CD4-positive, alpha-beta T cell treated with Interleukin-15 for 4 hours (primary cell): ENCODE measurements at places on chromosomes 2 and 18.

DNA sequence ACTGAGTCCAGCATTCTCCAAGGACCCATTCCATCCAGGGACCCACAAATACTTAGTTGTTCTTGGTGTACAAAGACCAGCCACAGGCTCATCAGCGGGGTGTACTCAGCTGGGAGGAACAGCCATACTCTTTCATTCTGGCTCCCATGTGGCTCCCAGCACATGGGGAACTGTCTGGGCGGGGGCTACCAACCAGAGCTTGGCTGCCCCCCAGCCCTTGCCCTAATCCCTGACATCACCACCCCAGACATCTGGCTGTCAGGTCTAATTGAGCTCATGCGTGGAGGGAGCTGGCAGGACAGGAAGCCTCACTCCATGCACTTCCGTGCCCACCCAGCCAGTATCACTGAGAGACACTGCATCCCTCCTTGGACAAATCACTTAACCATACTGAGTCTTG lies 283.6 kb downstream of the DYSF start:
- no peak for DNase-seq

- no peak for DNase-seq
These were observed 105.7 kb upstream of the ERBB4 start for GRCh38 chr2:212644195-212644837.

DNA sequence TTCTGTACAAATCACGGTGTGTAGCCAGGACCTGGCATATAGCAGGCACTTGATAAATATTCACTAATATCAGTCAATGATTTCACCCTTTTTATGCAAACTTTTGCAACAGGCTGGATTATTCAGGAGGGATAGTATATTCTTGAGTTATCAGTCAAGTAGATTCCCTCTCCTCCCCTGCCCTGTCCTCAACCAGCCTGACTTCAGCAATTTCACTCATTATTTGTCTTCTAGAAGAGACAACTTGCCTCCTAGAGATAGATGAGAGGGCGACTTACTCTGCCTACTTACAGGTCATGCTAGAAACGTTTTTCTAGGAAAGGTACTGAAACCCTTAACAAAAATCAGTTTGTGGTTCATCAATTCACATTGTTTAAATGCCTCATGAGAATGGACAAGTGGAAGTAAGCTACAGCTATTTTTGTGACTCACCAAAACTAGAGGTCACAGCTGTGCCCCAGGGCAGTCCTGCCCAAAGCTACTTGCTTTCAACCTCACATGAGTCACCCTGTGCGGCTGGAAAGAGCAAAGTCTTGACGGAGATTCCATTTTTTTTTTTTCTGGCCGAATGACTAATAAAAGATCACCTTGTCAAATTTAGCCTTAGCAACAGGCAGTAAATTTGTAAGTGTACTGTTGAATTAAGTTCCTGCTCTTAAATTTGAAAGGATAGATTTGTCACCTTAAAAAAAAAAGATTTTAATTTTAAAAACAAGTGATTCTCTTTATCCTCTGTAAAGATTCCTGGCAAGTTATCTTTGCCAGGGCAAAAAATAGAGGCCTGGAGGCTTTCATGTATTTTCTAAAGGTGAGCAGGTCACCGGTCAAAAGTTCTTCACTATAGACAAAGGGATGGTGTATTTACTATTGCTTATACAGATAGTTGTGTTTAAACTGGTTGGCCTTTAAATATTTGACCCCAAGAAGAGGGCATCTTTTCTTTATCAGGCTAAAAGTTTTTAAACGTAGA lies 109.0 kb upstream of the SLC35G4 start:
- no peak for DNase-seq

DNA sequence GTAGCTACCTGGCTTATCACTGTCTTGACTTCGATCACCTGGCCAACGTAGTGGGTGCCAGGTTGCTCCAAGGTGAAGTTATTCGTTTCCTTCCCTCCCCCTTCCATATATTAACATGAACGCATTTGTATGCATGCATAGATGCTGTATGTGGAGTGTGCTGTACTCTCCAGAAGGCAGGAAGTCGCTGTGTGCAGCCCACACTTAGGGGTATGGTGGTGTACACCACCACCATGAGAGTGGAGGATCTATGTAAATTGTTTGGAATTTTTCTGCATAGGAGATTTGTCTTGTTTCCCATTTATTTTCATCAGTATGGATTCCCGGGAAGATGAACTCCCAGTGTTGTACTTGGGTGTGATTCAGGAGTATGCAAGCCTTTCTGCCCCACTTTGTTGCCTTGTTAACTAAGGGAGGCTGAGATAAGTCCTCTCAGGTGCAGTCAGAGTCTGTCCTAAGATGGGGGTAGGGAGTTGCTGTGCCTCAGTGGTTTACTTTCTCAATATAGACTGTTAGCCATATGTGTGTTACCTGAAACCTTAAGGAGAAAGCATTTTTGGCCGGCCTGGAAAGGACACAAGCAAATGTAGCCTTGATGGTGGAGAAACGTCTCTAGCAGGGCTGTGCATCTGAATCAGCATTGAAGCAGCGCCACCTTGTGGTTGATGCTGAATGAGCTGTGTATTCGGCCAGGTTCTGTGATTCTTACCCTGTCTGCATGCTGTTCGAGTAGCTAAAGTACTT lies 149.8 kb downstream of the TANC1 start:
- peak; percentile 74 for DNase-seq

- no peak for DNase-seq
These were observed 12.0 kb upstream of the IAH1 start for GRCh38 chr2:9462313-9462712.

GRCh38 chr2:43980902-43981301 lies 14.9 kb downstream of the LRPPRC start:
- no peak for DNase-seq

- no peak for DNase-seq
These were observed 38.5 kb upstream of the RND3 start for GRCh38 chr2:150526006-150526405.

GRCh38 chr2:10128420-10128819 lies 5.9 kb downstream of the RRM2 start:
- DNase-seq: no peak

- no peak for DNase-seq
These were observed at the start of gene PTH2R for GRCh38 chr2:208406474-208407451. Gene PTH2R, plus strand, starts transcription at chr2:208406792. Its CDS starts 252 bp downstream, at chr2:208407044.

DNA sequence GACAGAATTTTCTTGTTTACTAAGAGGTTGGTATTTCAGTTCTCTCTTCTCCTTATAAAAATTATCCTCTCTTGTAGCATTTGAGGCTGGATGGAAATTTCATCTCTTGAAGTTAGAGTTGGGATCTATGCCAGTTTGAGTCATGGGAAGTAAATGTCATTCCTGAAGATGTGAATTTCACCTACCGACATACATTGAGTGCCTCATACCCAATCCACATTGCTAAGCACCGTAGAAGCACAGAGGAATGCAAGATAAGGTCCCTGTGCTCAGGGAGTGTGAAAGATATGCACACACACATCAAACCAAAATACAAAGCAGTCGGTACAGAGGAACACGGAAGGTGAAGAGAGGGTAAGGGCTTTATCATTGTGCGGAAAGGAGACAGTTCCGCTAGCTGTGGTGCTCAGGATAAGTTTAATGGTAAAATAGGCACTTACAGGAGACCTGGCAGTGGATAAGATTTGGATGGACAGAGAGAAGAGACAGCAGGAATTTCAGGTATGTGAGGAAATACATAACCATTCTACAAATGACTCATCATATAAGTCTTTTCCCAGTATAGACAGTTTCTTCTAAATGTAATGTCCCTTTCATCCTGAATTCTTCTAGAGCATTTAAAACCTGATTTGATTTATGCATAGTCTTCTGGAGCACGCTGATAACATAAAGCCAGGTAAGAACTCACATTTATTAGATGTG lies 205.3 kb upstream of the ST6GAL2 start:
- DNase-seq: no peak

DNA sequence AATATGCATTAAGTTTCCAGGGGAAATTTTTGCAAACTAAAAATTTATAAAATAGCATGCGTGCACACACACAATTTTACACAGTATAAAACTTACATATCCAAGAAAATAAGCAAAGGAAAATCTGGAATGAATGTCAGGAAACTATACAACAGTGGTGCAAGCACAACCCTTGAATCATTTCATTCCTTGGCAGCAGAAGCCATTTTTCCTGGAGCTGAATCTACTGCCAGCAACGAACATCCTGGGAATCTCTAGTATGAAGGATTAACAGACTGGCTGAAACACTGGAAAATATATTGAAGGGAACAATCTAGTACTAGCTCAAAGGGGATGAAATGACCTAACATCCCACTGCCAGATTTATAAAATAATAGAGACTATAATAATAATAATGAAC lies 235.3 kb downstream of the DYM start:
- DNase-seq: no peak

- no peak for DNase-seq
These were observed 8.4 kb upstream of the CABYR start for GRCh38 chr18:24130494-24130893.

GRCh38 chr2:173196080-173196479 lies 120.4 kb downstream of the MAP3K20 start:
- DNase-seq: no peak

- no peak for DNase-seq
These were observed 50.2 kb downstream of the COL4A3 start for GRCh38 chr2:227214622-227215041.

DNA sequence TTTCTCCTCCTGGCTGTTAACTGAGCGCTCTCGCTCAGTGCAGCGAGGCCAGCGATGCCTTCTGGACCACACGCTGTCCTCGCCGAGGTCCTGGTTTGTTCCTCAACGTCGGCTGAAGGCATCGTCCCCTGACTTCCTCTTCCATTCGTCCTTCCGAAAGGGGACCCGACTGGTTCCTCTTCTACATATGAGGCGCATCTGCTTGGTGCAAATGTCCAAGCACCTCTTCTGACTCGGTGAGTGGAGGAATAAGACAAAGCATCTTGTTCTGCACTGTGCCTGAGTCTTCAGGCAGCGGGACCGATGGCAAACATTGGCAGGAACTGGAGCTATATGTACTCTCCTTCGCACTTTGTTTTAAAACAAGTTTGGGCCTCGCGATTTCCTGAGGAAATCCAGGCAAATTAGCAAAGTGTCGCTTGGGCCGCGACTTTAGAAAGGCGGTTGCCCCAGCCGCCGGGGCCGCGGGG lies 621 bp upstream of the KCNS3 start:
- no peak for DNase-seq

- DNase-seq: peak; percentile 98
These were observed at the start of gene FARP2 for GRCh38 chr2:241355983-241356870. Gene FARP2, plus strand, starts transcription at chr2:241356285. Its CDS starts 16,823 bp downstream, at chr2:241373108.

- DNase-seq: no peak
These were observed 325.8 kb downstream of the CCDC178 start for GRCh38 chr18:33114749-33115148.

DNA sequence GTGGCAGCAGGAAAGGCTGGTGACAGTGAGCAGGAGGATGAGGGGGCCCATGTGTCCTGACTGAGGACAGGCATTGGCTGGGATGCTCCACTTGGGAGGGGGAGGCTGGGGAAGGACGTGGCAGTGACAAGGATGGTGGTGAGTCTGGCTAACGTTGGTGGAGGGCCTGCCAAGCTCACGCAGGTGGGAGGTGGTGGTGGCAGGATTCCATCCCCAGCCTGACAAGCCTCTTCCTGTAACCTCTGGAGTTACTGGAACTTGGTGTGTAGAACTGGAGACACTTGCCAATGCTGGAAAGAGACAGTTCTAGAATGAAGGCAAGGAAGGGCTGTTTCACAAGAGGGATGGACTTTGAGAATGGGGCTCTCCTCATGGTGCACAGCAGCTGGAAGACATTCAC lies 8.2 kb downstream of the PROM2 start:
- no peak for DNase-seq

GRCh38 chr2:190714958-190715357 lies 66.1 kb downstream of the NAB1 start:
- DNase-seq: no peak

DNA sequence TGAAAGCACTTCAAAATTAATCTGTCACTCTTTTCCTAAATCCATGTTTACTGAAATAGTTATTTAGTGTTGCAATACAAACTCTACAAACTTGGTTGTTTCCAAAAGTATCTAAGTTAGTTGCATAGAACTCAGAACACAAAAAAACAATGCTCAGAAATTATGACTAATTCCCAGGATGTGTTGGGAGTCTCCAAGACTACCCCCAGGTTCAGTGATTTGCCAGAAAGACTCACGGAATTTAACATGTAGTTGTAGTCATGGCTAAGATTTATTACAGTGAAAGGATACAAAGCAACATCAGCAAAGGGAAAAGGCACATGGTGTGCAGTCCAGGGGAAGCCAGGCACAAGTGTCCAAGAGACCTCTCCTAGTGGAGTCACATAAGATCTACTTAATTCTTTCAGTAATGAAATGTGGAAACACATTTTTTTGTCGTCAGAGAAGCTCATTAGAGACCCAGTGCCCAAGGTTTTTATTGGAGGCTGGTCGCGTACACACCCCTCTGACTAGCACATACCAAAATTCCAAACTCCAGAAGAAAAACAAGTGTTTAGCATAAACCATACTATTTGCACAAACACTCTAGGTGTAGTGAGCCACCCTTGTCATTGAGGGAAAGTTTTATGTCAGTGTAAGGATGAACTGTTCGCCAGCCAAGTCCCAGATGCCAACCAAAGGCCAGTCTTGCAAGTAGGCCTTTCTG lies 43.3 kb upstream of the CYP20A1 start:
- no peak for DNase-seq

DNA sequence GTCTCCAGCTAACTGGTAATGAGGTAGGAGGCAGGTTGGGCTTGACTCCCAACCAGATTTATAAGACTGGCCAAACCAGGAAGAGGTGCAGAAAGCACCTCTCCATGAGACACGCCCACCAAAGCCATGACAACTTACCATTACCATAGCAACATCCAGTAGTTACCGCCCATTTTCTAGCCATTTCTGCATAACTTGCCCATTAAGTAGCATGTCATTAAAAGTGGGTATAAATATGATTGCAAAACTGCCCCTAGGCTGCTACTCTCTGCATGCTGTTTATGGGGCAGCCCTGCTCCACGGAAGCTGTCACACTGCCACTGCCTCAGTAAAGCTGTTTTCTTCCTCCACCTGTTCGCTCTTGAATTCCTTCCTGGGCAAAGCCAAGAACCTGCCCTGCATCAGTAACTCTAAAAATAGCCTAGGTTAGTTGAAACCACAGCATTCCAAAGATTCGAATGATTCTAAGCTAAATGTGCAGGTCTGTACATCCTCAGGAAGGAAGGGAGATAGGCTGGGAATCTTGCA lies 131.9 kb downstream of the ATL2 start:
- DNase-seq: no peak
